ENCODE measurements at places on chromosomes 2 and 18.

DNA sequence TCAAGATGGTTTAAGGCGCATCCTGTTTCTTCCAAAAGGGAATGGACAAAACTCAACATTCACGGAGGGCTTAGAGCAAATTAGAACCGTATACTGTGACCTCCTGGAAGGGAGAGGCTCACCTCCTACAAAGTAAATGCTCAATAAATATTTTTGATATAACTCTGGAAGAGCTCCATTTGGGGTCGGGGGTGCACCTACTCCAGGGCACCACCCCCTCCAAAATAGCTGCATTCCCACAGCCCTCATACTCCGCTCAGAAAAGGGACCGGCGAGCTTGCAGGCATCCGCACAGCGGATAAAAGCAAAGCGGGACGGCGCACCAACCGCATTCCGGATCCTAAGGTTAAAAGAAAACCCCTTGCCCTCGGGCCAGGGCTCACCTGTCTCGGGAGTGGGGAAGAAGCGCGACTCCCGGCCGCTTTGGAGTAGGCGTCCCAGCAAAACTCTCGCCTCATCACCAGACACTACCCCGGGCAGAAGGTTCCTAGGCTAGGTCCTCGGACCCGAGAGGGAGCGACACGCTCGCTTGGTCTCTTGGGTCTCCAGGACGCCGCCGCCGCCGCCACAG is 378 bp downstream of the WDPCP start:
- DNase-seq = no peak

GRCh38 chr2:237162959-237163358 is 77.3 kb downstream of the COPS8 start:
- DNase-seq = no peak

DNA sequence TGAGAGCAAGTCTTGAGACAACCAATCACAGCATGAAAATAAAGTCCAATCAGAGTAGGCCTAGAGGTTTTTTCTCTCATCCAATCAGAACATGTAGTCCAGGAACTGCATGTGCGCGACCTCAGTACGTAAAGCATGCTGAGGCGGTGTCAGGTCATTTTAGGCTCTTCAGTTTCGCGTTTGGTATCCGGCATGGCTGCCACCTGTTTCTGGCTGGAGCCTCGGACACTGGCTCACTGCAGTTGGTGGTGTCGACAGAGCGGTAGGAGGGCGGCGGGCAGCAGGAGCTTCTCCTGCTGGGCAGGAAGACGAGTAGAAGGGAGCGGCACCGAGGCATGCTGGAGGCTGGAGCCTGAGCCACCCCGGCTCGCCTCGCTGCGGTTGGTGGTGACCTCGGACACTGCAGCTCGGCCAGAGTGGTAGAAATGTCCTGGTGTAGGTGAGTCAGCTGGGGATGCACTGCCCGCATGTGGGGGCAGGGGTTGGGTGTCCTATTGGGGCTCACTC is 15.8 kb downstream of the CCDC74A start:
- no peak for DNase-seq

- DNase-seq = no peak
Measured at GRCh38 chr2:34734662-34735061, 1135.6 kb upstream of the FAM98A start.

- no peak for DNase-seq
Measured at GRCh38 chr2:202327858-202328257, 48.3 kb upstream of the BMPR2 start.

- DNase-seq = no peak
Measured at GRCh38 chr2:143355870-143356269, 226.7 kb downstream of the ARHGAP15 start.

DNA sequence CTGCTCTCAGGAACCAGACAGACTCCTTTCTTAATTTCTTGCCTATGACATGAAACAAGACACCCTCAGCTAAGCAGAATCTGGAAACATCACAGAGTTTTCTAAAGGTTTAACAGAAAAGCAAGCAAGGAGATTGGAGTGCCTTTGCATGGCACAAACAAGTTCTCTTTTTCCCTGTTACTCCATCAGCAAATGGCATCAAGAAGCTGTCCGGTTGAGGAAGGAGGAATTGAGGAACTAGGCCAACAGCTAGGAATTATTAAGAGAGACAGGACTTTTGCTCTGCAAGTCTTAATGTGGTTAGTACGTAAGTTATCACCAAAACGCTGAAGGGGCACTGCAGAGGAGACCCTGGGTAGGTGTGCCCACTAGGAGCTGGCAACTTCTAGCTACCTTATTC is 53.2 kb downstream of the NEB start:
- DNase-seq = no peak

Measured in stimulated activated CD8-positive, alpha-beta memory T cell treated with anti-CD3 and anti-CD28 coated beads, Interleukin-15, amount 100 ng/mL, for 4 hours (primary cell).